ENCODE measurements at places on chromosomes 16 and 17. TPM values are rescaled to one million over a fixed set of nuclear protein-coding genes. Genes with fewer than 3 reads are reported as not detected.

GRCh38 chr16:50742576-50743200 is 802 bp downstream of the CYLD start:
- peak; percentile 27 for DNase-seq

Gene CCDC154
- 0.75 TPM for total RNA-seq

GRCh38 chr16:63978240-63978639 is 1143.6 kb downstream of the CDH11 start:
- no peak for DNase-seq

Gene SEPHS2
- total RNA-seq = 64.0 TPM

- DNase-seq = no peak
These were observed 1.0 kb upstream of the GLG1 start for GRCh38 chr16:74607962-74608356.

GRCh38 chr16:64363039-64363438 is 758.8 kb downstream of the CDH11 start:
- DNase-seq = no peak

Gene EVPLL
- total RNA-seq = not detected

Gene TBC1D3G
- total RNA-seq = 0.74 TPM

DNA sequence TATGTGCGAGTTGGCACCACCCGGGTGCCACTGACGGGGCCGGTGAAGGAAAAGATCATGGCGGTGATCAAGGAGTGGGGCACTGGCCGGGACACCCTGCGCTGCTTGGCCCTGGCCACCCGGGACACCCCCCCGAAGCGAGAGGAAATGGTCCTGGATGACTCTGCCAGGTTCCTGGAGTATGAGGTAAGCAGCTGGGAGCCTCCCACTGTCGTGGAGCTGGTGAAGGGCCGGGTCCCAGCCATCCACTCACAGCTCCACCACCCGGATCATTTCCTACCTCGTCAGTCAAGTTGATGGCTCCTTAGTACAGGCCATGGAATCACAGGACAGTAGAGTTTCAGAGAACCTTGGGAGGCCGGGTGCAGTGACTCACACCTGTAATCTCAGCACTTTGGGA is 20.0 kb downstream of the ATP2A1 start:
- no peak for DNase-seq

GRCh38 chr16:868846-869822 is 68.6 kb upstream of the GNG13 start:
- no peak for DNase-seq
